Stimulated activated naive CD4-positive, alpha-beta T cell (primary cell): ENCODE measurements at places on chromosomes 5 and 9.

DNA sequence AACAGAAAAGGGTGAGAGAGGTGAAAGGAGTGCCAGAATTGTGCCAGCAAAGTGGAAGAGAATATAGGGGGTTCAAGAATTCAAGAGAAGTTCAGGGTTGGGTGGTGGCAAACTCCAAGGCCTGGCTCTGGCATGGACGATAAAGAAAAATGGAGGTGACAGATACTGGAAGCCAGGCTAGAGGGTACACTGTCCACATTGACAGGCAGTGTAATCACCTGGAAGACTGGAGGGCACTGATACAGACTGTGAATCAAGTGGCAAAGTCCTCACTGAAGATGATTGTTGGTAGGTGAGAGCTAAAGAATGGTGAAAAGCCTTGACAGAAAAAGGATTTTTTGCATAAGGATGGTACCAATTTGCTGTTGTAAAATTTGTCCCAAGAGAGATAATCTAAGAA, 7.1 kb downstream of the SAR1B start:
- DNase-seq, result no peak

DNA sequence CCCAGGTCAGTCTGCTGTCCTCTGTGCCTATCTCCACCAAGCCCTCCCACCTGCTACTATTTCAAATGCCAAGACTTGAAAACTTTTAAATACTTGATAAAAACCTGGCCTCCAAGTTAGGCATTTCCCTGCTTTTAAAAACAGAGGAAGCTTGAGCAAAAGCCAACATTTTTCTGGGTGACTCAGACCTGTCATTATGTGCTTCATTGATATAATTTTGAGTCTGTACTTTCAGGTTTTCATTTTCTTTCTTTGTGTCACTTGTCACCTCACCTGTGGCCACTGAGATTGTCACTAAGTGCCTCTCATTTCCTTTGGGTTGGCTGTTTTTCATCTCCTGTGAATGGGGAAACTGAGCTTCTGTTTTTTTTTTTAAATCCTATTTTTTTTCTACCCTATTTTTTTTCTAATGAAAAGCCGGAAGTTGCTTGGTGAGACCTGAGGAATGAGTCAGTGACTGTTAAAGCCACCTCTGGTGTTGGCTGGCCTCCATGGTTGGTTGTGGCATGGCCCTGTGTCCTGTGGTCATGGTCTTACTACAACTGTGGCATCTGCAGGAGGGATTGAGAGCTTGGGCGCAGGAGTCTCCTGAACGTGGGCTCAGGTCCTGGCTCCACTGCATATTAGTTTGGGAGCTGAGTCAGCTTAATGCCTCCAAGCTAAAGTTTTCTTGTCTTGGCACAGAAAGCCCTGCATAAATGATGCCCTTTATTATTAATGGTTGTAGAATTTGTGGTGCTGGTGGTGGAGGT, 56.7 kb downstream of the ARHGAP26 start:
- DNase-seq, result no peak

DNA sequence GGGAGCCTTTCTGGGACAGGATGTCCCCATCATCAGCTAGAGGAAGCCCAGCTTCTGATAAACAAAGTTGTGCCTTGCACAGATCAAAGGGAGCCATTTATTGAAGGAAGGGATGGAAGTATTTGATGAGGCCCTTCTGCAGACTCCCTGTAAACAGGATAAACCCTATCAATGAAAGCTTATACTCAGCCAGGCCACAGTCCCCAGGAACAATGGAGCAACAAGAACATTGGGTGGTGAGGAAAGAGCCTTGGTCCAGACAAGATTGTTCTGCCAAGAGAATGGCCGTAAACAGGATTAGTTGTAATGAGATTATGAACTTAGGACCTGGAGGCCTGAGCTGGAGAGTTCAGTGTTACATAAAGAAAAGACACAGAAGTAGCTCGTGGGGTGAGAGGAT, 40.5 kb upstream of the LIFR start:
- DNase-seq, result no peak

- DNase-seq, result no peak
Measured at GRCh38 chr5:80804332-80804731, 149.5 kb upstream of the DHFR start.

DNA sequence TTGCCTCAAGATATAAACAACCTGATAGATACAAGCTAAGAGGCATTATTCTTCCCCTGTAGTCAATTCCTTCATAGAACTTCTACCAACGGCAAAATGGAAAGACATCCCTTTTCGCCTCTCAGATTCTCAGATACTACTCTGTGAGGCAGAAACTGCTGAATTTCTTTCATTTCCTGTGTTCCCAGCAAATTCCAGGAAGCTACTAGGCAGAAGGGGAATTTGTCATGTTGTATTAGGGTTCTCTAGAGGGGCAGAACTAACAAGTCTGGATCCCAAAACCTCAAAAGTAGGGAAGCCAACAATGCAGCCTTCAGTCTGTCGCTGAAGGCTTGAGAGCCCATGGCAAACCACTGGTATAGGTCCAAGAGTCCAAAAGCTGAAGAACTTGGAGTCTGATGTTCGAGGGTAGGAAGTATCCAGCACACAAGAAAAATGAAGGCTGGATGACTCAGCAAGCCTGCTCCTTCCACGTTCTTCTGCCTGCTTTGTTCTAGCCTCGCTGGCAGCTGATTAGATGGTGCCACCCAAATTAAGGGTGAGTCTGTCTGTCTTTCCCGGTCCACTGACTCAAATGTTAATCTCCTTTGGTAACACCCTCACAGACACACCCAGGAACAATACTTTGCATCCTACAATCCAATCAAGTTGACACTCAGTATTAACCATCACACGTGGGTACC, 15.2 kb downstream of the RNF180 start:
- no peak for DNase-seq

DNA sequence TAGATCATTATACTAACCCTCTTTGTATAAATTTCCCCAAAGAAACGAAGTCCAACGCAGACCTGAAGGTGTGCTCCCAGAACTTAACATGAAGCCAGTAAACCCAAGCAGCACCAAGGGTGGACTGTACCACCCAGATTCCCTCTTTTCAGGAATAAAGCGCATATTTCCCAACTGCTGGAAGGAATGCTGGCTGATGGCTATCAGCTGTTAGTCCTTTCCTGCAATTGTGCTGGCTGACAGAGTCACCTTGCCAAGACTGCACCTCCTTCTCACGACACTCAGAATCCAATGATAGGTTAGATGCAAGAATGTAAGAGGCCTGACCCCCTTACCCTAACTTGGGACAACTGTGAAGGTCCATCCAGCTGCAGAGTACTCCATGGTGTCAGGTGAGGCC, 93.9 kb downstream of the MAPKAP1 start:
- DNase-seq, result no peak

- DNase-seq, result no peak
Measured at GRCh38 chr5:114435885-114436299, 74.0 kb downstream of the KCNN2 start.

- DNase-seq, result no peak
Measured at GRCh38 chr5:154373729-154374179, 72.0 kb upstream of the SAP30L start.

GRCh38 chr9:133729617-133730281, 8.4 kb downstream of the SARDH start:
- DNase-seq, result no peak

GRCh38 chr5:74288038-74288437, 352.5 kb downstream of the ENC1 start:
- DNase-seq, result no peak

DNA sequence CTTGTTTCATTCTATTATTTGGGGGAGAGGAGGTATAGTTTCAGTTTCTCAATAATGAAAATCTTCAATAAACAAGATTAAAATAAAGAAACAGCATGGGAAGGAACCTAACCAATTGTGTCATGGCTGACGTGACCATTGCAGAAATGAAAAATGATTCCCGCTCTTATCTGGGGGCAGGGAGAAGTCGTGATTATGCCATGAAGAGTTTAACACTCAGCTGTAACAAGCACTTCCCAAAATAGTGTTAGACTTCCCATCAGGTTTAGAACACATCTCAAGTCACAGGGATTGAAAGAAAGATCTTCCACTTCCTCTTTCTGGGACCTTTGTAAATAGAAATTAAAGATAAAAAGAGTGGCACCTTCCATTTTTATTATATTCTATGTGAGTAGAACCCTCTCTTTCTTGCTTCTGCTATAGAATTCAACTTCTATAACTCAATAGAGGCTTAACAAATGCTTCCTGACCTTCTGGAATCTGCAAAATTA, 122.2 kb downstream of the TRPM6 start:
- DNase-seq, result no peak

DNA sequence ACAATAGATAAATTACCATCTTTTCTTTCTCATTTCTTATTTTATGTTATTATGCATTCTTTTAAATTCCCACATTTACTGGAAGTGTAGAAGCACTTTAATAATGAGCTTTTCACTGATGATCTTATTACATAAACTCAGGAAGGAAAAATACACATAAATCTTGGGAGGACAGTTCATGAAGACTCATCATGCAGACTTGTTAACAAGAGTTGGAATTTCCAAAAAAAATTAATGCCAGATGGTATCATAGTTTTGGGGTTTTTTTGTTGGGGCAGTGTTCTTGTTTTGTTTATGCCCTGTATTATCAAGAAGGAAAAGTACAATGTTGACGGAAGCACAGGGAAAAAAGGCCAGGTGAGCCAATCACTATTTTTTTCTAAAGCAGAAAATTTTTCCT, 35.1 kb downstream of the CEMIP2 start:
- no peak for DNase-seq

DNA sequence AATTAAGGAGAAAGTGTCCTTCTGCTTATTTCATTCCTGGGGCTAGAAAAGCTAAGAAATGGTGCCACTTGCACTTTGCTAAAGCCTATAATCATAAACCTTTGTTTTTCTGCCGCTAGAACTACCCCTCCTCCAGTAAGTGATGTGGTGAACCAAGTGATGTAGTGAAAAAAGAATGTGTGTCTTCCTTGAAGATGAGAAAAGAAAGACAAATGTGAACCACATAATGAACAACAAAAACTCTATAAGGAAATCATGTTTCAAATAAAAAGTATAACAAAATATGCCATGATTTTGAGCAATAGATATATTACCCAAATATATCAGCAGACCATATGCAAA, 179.0 kb upstream of the SGCD start:
- DNase-seq, result no peak

DNA sequence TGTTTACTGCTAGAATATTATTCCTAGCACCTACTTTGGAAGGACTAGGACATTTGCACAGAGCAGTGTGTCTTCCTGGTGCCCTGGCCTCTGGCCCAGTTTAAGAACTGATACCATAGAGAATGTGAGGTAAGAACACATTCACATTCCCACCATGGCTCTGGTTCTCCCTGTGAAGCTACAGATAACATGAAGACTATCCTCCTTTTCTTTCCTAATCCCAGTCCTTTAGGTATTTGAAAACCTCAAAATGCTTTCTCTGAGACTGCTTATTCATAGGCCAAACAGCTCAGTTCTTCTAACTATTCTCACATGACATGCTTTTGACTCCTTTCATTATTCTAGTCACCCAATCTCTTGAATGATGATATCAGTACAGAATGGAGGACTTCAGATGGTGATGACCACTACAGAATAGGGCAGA, 11.9 kb downstream of the FAM219A start:
- no peak for DNase-seq

- no peak for DNase-seq
Measured at GRCh38 chr5:113099822-113100221, 123.2 kb downstream of the DCP2 start.

- DNase-seq, result no peak
Measured at GRCh38 chr9:2150338-2150737, 135.2 kb downstream of the SMARCA2 start.

DNA sequence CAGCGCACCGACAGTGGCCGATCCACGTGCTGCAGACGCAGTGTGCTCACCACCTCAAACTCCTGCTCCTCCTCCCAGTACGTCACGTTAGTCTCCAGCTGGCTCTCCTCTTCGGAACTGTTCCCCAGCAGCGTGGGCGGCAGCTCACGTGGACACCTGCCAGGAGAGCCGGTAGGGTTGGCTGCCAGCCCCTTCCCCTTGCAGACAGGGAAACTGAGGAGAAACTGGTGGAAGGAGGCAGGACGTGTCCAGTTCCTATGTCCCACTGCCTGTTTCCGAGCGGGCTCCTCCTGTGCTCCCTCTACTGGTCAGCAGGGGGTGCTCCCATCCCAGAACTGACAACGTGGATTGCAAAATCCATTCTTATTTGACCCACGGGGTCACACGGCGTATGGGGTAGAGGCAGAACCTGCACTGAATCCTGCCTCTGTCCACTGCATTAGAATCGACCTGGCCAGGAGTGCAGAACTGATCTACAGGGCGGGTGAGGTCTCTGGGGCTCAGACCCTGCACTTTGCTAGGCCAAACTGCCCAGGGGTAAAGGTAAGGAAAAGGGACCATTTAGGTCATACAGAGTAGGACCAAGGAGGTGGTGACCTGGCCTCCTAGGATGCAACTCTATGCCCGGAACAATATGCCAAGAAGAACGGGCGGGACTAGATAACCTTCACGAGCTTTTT, 25.7 kb downstream of the PDGFRB start:
- peak; percentile 10 for DNase-seq

DNA sequence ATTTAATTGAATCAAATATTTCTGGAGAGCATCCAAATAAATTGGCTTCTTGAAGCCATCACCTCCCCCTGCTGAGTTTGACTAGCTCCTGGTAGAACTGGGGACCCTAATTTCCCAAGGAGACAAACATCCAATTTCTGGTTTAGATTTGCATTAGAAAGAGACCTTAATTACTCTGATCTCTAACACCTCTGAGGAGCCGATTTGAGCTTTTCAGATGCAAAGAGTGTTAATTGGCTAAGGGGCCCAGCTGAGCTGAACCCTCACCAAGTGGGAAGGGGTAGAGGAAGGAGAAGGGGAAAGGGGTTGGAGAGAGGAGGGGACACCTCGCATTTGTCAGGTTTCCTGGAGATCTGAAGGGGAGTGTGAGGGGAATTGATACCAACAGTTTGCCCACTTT, 145.4 kb upstream of the SHB start:
- DNase-seq, result no peak

- no peak for DNase-seq
Measured at GRCh38 chr5:37815913-37816312, 23.9 kb downstream of the GDNF start.

- DNase-seq, result no peak
Measured at GRCh38 chr5:31844622-31845345, 205.9 kb downstream of the PDZD2 start.

GRCh38 chr9:3495855-3496254, 29.9 kb downstream of the RFX3 start:
- no peak for DNase-seq

DNA sequence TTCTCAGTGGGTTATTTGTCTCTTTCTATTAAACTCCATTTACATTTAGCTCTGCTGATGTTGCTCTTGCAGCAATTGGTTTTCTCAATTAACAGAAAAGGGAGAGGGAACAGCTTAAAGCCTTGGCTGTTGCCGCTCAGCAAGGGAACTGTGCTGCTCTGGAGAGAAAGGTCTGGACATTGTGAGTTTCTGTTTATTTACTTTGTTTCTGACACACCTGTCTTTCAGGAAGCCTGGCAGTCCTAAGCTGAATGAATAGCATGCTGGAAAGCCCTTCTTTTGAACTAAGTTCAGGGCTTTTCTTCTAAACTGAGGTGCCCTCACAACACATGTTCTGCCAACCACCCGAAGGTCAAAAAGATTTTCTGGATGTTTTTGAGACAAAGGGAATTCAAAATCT, 491.9 kb downstream of the PDE4D start:
- DNase-seq, result no peak

GRCh38 chr9:96567203-96567700, 52.4 kb downstream of the CDC14B start:
- no peak for DNase-seq

GRCh38 chr5:69013481-69013880, 80.3 kb upstream of the SLC30A5 start:
- DNase-seq, result no peak
